ENCODE measurements at places on chromosomes 11 and 22.

DNA sequence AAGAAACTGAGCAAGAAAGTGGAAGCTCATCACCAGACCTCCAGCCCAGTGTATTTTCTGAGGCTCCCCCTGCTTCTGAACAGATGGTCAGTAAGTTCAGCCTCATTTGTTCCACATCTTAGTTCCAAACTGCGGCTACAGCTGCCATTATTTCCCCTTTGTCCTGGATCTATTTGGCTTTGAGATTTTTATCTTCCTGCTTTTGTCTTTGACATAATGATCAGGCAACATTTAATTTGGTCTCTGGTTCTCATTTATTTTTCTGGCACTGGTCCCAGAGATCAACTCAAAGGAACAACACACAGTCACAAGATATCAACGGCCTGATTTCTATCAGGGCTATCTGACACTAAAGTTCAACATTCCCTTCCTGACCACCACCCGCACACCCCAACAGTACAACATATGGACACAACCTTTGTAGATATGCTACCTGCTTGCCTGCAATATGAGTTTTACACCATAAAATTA is 137.5 kb downstream of the FAM76B start:
- DNase-seq, result no peak

DNA sequence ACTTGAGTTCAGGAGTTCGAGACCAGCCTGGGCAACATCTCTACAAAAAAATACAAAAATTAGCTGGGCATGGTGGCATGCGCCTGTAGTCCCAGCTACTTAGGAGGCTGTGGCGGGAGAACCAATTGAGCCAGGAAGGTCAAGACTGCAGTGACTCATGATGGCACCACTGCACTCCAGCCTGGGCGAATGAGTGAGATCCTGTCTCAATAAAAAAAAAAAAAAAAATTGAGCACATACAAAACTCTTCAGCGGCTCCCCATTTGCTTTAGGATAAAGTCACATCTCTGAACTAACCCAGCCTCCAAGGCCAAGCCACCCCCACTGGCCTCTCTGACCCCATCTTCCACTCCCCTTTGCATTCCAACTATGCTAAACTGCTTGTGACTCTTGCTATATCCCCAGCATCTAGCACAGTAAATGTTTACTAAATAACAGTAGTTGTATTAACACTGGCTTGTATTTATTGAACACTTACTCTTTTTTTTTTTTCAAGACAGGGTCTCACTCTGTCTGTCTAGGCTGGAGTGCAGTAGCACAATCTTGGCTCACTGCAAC is 28.9 kb downstream of the CREB3L1 start:
- DNase-seq, result no peak

DNA sequence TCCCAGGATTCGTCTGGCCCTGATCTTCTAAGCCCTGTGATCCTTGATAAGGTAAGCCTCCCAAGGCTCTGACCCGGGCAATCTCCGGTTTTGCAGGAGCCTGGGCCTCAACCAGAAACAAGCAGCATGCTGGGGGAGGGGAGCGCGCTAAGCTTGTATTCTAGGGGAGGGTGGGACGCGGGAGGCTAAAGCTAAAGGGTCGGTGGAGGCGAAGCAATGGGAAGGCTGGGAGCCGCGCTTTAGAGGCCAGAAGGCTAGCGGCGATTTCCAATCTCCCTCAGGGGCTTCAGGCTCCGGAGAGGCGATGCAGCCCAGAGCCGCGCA is 753 bp downstream of the PTPN5 start:
- DNase-seq, result no peak

DNA sequence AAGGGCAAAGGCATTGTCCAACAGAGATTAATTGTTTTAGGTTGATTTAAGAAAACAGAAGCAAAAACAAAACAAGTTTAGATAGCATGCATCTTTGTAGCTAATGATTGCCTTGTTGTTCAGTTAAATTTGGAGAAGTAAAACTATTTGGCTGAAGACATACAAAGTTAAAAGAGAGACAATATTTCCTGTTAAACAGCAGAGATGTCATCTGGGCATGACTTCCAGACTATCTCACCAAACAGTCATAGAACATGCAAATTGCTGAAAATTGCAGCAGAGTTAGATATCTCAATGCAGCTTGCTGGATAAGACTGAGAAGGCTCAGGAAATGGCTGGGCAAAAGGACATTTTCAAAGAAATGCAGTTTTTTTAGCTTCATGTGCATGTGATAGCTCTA is 57.5 kb upstream of the PDGFD start:
- DNase-seq, result no peak

DNA sequence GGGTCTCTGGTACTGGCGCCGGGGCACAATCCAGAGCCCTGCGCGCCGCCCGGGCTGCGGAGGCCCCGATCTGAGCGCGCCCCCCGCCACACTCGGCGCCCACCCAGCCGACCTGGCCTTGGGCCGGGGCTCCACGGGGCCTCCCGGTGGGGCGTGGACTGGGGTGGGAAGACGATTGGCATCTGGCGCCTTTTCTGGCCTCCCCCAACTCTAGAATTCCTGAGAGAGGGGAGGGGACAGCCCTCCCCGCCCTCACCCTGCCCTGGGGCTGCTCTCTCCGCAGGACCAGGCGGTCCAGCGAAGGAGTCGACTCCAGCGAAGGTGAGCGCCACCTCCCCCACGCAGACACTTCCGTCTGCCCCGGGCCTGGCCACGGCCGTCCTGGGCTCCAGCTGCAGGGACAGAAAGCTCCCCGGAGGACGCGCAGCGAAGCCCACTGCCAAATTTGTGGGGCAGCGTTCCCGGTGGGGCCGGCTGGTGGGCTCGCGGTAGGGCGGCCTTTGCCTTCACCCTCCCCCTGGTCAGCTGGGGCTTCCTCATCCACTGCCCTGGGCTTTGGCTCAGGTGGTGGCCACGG is 593 bp downstream of the SSH3 start:
- DNase-seq, result no peak

DNA sequence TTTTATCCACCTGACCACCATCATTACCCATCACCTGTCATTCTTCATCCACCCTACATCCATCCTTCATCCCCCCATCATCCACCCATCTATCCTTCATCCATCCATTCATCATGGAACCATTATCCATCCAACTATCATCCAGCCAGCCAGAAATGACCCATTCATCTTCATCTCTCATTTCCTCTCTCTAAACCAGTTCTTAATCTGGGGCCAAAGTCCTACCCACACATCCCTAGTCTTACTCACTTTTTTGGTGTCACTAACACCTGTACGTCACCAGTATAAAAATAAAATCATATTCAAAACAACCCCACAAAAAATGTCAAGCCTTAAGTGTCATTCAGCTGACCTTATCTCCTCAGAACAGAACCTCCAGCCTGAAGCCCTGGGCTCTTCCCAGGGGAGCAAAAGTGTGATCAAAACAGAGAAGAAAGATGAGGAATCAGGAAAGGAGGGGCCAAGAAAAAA is 12.3 kb downstream of the SPI1 start:
- DNase-seq, result no peak

DNA sequence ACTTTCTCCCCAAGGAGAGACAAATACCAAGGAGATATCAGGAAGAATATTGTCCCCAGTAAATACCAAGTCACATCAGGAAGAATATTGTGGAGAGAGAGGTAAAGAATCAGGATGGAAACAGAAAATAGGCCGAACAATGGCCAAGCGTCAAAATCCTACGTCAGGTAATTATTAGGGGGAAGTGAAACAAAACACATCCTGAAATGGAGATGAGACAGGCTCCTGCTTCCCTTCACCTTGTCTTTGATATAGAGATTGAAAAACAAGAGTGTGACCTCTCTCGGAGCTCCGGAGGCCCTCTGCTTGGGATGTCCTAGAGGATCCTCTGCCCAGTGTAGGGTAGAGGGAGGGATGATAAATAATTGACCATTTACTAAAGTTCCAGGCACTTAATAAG is 27.4 kb upstream of the IZUMO1R start:
- DNase-seq, result no peak

DNA sequence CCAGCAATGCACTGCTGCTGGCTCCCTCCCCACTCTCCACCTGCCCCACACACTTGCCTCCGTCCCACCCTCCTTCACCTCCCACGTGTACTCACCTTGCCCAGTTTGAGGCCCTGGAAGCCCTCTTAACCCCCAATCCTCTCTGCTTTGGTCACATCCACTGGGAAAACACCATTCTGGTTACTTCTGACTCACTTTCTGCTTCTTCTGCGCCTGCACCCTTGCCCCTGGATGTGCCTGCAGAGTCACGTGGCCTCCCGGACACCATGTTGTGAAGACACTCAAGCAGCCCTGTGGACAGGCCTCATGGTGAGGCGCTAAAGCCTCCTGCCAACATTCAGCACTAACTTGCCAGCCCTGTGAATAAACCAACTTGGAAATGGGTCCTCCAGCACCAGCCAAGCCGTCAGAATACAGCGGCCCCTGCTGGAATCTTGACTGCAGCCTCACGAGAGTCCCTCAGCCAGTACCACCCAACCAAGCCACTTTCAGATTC is 2.6 kb upstream of the NAALADL1 start:
- DNase-seq, result no peak

DNA sequence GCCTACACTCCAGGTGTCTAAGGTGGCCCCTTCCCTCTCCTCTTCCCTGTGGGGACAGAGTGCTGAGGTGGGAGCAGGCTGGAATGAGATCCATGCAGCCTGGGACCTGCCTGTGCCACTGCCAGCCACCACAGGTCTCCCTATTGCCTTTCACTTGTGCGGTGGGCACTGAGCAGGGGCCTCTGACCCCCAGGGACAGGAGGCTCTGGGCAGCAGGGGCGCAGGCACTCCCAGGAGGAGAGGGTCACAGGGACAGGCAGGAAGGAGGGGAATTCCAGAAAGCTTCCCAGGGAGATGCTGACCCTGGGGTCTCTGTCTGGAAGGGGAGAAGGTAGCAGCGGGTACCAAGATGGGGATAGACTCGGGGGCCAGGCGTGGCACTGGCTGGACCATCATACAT is 228.5 kb upstream of the B3GAT1 start:
- no peak for DNase-seq

GRCh38 chr11:17541330-17541885 is 2.8 kb downstream of the USH1C start:
- DNase-seq, result no peak

DNA sequence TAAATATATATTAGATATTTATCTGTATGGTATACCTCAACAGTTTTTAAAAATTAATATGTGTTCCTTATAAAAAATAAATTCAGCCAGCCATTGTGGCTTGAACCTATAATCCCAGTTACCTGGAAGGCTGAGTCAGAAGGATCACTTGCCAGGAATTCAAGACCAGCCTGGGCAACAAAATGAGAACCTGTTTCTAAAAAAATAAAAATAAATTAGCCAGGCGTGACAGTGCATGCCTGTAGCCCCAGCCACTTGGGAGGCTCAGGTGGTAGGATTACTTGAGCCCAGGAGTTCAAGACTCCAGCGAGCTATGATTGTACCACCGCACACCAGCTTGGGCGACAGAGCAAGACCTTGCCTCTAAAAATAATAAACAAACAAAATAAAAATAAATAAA is 54.9 kb downstream of the PHF21A start:
- no peak for DNase-seq
